Motor neuron (in vitro differentiated cells): ENCODE measurements at places on chromosomes 6 and 20.

DNA sequence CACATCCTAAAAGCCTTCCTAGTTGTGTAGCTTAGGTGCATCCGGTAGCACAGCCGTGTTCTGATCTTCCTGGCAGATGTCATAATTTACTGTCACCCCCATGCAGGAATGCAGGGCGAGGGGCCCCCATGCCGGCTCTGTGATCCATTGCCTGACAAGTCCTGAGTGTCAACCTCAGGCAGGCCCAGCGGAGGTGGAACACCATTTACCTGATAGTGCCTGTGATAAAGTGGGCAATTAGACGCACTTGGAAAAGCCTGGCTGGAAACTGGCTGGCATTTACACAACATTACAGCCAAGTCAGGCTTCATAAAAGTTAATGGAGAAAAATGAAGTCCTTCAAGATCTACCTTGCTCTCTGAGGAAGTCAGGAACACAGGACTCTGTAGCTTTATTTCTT lies 521.4 kb upstream of the JAG1 start:
- ATAC-seq, result no peak

DNA sequence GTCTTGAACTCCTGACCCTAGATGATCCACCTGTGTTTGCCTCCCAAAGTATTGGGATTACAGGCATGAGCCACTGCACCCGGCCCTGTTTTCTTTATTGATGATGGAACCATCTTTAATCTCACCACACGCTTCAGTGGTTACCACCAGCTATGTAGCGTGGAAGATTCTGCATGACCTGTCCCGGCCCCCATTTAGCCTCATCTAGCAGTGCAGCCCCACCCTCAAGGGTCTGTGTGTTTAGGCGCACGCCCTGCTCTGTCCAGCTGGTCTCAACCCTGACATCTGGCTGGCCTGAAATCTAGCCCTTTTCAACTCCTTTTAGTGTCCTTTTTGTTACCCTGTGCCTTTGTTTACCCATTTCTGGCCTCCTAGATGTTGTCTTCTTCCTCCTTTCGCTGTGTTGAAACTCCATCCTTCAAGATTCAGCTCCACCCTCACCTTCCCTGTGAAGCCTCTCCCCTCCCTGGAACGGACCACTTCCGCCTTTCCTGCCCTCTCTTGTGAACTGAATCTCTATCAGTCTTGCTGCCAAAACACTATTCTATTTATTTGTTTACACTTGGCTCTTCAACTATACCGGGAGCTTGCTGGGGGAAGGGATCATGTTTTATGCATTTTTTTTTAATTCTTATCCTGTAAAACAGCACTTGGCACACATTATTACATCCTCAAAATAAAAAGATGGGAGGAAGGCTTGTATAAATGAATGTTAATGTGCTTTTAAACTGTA lies 101.0 kb upstream of the MTHFD1L start:
- ATAC-seq, result peak; percentile 21

DNA sequence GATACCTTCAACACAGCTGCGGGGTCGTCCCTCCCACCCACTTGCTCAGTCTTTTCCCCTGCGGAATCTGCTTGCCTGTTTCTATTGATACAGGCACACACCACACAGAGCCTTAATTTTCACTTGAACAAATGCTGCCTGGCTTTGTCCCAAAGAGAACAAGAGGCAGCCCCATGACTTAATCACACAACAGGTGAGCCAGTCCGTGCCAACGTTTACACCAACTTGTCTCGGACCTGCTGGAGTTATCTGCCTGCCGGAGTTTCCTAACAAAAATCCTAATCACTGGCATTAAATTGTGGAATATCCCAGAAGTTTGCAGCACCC lies 186.8 kb upstream of the RREB1 start:
- ATAC-seq, result no peak

- no peak for ATAC-seq
These were observed 97.4 kb downstream of the COL12A1 start for GRCh38 chr6:75108333-75108974.

- no peak for ATAC-seq
These were observed 38.4 kb downstream of the KIF3B start for GRCh38 chr20:32315891-32316290.

- ATAC-seq, result no peak
These were observed 104.9 kb upstream of the PRDM1 start for GRCh38 chr6:105981002-105981887.

GRCh38 chr6:26115226-26115625 lies 28.0 kb downstream of the HFE start:
- ATAC-seq, result no peak

GRCh38 chr6:15927531-15928225 lies 201.2 kb upstream of the MYLIP start:
- ATAC-seq, result no peak

DNA sequence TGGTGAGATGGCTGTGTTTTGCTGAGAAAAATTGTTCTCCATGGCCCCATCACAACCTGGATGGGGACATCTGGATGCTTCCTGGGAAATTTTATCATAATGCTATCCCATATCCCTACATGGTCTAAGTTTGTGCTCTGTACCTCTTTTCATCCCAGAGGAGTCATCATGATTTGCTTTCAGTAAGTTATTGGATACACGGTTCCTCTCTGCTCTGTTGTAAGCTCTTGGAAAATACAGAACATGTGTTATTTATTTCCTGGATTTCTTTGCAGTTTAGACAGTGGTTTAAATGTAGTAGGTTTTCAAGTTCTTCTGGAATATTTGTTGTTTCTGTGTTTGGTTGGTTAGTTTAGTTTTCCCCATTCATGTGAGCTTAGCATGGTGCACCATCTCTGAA lies 129.2 kb upstream of the ECI2 start:
- ATAC-seq, result no peak

GRCh38 chr6:117607511-117607910 lies 5.2 kb upstream of the GOPC start:
- no peak for ATAC-seq

DNA sequence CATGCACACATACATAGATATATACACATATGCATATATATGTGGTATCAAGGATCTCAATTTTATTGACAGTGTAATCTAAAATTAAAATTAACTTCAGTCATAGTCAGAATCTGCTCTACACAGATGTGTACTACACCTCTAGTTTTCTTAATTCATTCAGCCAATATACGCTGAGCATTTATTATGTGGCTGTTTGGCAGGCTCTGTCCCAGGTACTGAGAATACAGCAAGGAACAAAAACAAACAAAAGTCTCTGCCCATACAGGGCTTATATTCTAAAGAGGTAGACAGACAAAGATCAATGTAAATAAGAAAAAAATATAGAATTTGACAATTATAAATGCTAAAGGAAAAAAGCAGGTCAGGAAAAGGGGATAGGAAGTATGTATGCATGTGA lies 7.8 kb upstream of the RGS17 start:
- ATAC-seq, result no peak

- ATAC-seq, result no peak
These were observed 4.9 kb downstream of the BAK1 start for GRCh38 chr6:33575211-33575610.

DNA sequence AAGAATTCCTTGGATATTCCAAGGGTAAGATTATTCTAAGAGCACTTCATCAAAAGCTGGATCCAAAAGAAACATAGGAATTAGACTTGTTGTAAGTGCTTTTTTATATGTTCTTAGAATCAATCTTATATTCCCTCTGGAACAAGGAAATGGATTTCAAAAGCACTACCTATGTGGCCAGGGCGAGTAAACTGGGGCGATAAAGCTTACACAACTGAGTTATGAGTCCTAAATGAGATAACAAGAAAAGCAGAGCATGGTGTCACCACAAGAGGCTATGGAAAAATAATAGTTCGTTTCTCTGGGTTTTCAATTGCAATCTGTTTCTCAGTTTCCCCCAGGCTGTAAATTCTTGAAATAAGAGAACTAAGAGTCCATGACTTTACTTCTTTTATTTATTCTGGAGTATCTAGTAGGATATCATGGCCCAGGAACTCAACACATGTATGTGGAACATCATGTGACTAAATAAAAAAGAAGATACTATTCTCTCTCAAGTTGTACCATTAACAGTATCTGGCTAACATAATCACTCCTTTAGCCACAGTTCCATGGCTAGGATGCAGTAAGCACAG lies 51.5 kb downstream of the NUDT3 start:
- ATAC-seq, result no peak

GRCh38 chr6:87572883-87573282 lies 16.9 kb downstream of the RARS2 start:
- no peak for ATAC-seq

DNA sequence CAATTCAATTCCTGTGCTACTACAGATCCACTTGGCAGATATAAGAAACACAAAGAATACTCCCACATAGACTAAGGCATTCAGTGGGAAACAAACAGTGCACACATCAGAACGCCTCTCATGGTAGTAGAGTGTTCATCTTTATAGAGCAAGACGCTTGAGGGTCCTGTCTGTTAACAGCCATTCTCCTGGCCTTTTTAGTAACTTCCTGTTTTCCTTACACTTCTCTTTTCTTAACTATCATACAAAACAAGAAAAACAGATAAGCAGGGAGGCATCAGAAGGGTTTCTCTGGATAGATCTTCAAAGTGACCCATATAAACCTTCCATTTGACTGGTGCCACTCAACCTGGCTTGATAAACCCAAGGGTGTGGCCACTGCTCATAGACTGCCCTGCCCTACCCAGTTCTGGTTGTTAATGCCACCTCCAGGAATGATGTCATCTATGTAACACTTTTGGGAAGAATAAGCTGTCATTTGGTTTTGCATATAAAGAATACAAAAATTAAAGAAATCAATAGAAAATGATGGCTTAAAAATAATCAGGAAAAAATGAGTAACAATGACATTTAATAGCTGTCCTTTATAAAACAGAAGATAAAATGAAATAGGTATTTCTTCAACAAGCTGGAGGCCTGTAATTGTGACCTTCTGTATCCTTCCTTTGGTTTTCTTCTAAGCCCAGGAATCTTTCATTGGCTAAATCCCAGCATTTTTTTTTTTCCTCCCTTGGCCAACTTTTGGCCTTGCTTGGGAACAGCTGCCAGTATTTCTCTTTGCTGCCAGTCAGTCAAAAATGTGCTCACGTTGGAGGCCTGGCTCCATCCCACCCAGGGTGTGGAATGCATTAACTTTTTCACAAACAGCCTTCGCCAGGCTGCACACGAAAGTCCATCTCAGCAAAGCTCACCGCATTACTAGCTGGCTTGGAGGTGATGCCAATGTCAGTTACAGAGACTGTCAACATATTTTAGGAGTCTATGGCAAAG lies 103.5 kb downstream of the GJA10 start:
- no peak for ATAC-seq

DNA sequence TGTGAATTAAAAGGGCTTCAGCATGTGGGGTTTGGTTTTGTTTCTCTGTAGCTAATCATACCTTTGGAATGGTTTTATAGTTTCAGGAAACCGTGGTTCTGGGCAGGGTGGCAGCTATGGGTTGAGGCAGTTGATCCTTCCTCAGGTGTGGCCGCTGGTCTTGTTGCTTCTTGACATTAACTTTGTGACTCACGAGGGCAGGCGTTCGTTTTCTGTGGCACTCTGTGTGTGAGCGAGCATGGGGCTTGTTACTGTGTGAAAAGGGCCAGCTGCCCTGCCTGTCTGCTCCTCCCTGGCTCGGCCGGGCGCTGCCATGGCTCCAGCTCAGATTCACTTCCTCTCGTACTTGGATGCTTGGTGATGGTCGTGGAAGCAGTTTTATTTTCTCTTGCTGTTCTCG lies 16.2 kb downstream of the DNAJC5 start:
- no peak for ATAC-seq

- peak; percentile 96 for ATAC-seq
These were observed 274.3 kb downstream of the QKI start for GRCh38 chr6:163688739-163689362.

DNA sequence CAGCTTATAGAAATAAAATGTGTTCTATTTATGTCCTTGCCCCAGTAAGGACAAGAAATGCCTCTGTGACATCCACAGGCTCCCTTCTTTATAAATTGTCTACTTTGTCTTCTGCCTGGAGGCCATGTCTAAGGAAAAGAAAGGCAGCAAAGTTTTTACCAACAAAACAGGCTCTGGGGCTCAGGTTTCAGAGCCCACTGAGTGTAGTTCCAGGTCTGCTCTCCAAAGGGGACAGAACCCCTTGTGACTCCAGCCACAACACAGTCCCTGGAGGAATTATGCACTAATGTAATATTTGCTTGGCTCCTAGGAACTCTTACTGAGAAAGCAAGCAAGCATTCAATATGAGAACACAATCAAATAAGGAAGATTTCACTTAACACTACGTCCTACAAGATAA lies 80.1 kb downstream of the PAK5 start:
- ATAC-seq, result no peak
